Hepatocyte (in vitro differentiated cells): ENCODE measurements at places on chromosomes 2 and 18. TPM values are rescaled to one million over a fixed set of nuclear protein-coding genes. Genes with fewer than 3 reads are reported as not detected.

The SGO2 gene
- 4.9 and 7.0 TPM in 2 replicates for polyA plus RNA-seq

The C2orf66 gene
- 0.47 TPM in 1 of 2 replicates, not detected in the other for polyA plus RNA-seq

The KIAA2012 gene
- polyA plus RNA-seq = 0.05 TPM in 1 of 2 replicates, not detected in the other

The HADHA gene
- 122 and 125 TPM in 2 replicates for polyA plus RNA-seq

The SERPINB5 gene
- polyA plus RNA-seq = 0.76 TPM in 1 of 2 replicates, not detected in the other

The ZEB2 gene
- 17.2 and 17.8 TPM in 2 replicates for polyA plus RNA-seq

The MDH1B gene
- 0.35 and 0.67 TPM in 2 replicates for polyA plus RNA-seq

The IL37 gene
- polyA plus RNA-seq = not detected in 2 replicates

The RETREG2 gene
- 81.0 and 90.7 TPM in 2 replicates for polyA plus RNA-seq

The ZSWIM2 gene
- polyA plus RNA-seq = 0.45 TPM in 1 of 2 replicates, not detected in the other

The UNC80 gene
- polyA plus RNA-seq = 0.12 and 0.43 TPM in 2 replicates

The ZBTB7C gene
- polyA plus RNA-seq = 0.70 and 1.1 TPM in 2 replicates

The SLC4A5 gene
- polyA plus RNA-seq = 0.28 and 1.7 TPM in 2 replicates

The NTSR2 gene
- 0.28 TPM in 1 of 2 replicates, not detected in the other for polyA plus RNA-seq
